Posterior vena cava (tissue), 2 donors: ENCODE measurements at places on chromosomes 16 and 17. TPM values are rescaled to one million over a fixed set of nuclear protein-coding genes. Genes with fewer than 3 reads are reported as not detected.

DNA sequence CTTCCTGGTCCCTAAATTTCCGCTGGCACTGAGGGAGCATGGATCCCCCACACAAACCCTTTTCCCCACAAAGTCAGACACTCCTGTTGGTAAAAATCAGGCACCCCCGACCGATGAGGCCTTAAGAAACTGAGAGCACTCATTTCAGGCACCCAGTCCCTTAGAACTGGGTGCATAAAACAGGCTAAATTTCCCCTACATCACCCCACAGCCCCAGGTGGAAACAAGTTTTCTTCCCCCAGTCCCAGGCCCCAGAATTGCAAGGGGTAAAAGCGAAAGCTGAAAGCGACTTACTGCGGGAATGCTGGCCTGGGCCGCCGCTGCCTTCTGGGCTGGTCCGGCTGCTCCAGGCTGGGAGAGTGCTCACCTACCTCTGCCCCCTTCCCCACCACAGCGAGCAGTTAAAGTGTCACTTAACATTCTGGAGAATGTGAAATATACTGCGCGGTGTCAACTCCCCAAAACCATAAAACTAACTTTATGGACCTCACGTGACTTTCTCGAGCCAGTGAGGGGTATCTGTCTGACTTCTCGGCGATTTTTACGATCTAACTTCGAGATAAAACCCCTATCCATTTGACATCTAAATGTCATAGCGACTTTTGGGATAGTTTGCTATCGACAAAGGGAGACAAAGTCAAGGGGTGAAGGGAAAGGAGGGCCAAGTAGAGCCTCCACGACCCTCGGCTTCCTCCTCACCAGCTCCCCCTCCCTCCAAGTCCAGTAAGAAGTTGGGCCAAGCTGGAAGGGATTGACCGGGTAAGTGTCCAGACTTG is at the start of gene HOXB3:
Gene HOXB3 (minus strand): TSS at position 411 of the 776 bp plus-strand sequence. CDS start 37,767 bp downstream, outside the sequence.
- no peak for DNase-seq

CLDN7 gene
- 1.6 TPM for total RNA-seq

ENGASE gene
- 29.7 TPM for total RNA-seq

- no peak for DNase-seq
Measured at GRCh38 chr17:62897706-62898105, 68.3 kb upstream of the TANC2 start.

GRCh38 chr16:81070979-81071378 is 6.1 kb downstream of the C16orf46 start:
- DNase-seq: no peak

- no peak for DNase-seq
Measured at GRCh38 chr17:64244165-64244564, 18.9 kb downstream of the TEX2 start.

RAB26 gene
- 0.28 TPM for total RNA-seq

KRT27 gene
- not detected for total RNA-seq

GJC1 gene
- total RNA-seq: 30.4 TPM
